ENCODE measurements at places on chromosomes 5 and 9.

- H3K4me1 ChIP-seq = no peaks in the 10 kb centered on the region
- H3K27me3 ChIP-seq = no peaks in the 10 kb centered on the region
- no peaks in the 10 kb centered on the region for H3K36me3 ChIP-seq
- no peak overlapping the region for H3K27ac ChIP-seq
- no peak for DNase-seq
Measured at GRCh38 chr5:145539201-145539600, 295.9 kb downstream of the PRELID2 start.

GRCh38 chr9:6630502-6631206 is 14.9 kb downstream of the GLDC start:
- H3K4me3 ChIP-seq = no peak overlapping the region
- H3K27me3 ChIP-seq = peaks cover 6% of the 10 kb centered on the region
- H3K36me3 ChIP-seq = no peaks in the 10 kb centered on the region
- H3K4me1 ChIP-seq = no peaks in the 10 kb centered on the region

DNA sequence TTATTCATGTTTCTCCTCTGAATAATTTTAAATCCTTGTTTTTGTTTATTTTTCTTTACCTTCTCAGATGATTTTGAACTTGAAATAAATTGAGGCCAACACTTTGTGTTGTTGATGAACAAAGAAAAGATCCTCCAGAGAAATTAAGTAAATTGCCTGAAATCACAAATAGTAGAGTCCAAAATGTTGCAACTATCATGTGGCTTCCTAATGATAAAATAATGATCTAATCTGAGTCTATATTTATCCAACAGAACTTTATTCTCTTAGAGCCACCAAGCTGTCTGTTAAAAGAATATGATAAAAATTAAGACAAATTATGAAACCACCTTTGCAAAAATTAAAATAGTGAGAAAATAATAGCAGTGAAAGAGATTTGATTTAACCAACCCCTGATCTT is 132.2 kb upstream of the SPEF2 start:
- H3K27me3 ChIP-seq = no peaks in the 10 kb centered on the region
- H3K4me1 ChIP-seq = no peaks in the 10 kb centered on the region

GRCh38 chr5:6525910-6526309 is 77.3 kb downstream of the UBE2QL1 start:
- DNase-seq = peak; percentile 16
- H3K36me3 ChIP-seq = no peaks in the 10 kb centered on the region
- no peak overlapping the region for H3K27ac ChIP-seq
- H3K27me3 ChIP-seq = peaks cover 26% of the 10 kb centered on the region
- H3K4me3 ChIP-seq = no peak overlapping the region

DNA sequence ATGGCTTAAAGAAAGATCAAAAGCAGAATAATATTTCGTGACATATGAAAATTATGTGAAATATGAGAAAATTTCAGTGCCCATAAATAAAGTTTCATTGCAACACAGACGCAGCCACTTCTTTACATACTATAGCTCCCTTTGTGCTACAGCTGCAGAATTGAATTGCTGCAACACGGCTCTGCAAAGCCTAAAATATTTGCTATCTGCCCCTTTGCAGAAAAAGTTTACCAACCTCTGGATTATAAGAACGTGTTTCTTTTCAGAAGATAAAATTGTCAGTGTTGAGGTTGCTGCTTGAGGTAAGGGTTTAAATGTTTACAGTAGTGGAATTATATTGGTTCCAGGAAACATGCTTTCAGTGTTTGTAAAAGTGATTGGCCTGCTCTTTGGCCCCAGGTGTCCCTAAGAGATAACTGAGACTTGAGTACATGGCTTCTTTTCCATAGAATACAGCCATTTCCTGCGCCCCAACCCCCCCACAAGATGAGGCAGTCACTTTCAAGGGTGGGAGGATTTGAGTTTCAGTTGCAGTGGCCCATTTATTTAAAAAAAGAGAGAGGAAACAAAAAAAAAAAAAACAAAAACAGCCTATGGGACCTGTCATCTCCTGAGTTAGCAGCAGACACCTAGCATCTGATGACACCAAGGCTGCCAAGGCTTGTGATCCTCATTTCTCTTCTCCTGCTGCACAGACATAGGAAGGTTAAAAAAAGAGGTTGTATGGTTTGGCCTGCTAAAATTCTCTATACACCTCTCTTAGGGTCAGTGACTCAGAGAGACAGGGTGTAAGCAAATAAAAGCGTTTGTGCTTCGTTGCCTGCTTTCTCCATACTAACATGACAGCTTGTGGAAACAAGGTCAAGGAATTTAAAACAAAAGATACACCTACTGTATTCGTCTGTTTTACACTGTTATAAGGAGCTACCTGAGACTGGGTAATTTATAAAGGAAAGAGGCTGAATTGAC is 28.0 kb upstream of the HTR4 start:
- H3K4me3 ChIP-seq = no peak overlapping the region
- DNase-seq = no peak
- H3K4me1 ChIP-seq = no peaks in the 10 kb centered on the region

- DNase-seq = no peak
- H3K4me3 ChIP-seq = no peak overlapping the region
- peaks cover 5% of the 10 kb centered on the region for H3K4me1 ChIP-seq
- H3K27ac ChIP-seq = no peak overlapping the region
- H3K36me3 ChIP-seq = peaks cover 1% of the 10 kb centered on the region
Measured at GRCh38 chr9:91117959-91118703, 243.6 kb downstream of the AUH start.

DNA sequence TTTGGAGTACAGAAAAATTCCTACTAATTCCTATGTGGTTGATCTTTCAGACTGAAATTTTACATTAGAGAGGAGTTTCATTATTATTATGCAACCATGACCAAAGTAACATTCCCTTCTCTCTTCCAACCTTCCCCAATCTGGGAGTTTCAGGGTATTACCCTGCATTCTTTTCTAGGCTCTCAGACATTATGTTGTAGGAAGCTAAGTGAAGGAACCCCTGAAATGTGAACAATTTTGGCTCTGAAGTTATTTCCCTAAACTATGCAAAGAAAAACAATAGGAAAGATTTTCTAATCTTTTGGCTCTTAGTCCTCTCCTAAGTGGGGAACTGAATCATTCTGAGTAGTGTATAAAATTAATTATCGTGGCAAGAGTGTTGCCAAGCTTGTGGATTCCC is 63.3 kb upstream of the ZFAND5 start:
- no peaks in the 10 kb centered on the region for H3K36me3 ChIP-seq
- no peak for DNase-seq
